ENCODE measurements at places on chromosomes 6 and 20.

- DNase-seq = peak; percentile 95
Observed at GRCh38 chr20:23606652-23607049, 934 bp upstream of the CST9 start.

DNA sequence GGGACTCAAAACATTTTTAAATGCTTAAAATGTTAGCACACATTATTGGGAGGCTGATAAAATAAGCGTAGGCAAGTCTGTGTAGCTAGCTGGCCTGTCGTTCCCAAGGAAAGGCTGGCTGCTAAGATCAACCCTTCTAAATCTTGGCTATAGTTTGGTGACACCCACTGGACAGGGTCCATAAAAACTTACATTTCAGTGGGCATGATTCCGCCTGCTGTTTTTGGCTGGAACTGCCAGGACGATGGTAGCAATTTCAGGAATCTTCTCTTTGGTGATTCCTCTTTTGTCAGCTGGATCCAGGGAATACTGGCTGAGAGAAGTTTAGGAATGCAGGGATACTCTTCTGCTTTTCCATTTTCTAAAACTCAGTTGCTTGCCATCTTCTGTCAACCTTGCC, 162.2 kb downstream of the NKAIN2 start:
- DNase-seq = peak; percentile 9

GRCh38 chr6:6891949-6892461, 215.8 kb upstream of the RREB1 start:
- no peak for DNase-seq

DNA sequence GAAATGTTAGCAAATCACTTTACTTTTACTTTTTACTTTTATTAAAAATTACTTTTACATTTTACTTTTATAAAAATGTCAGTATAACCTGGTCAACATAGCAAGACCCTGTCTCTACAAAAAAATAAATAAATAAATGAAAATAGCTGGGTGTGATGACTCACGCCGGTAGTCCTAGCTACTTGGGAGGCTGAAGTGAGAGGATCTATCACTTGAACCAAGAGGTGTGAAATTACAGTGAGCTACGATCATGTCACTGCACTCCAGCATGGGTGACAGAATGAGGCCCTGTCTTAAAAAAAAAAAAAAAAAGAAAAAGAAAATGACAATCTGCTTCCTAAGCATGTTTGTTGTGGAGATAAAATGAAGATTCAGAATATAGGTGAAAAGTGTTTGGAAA, 31.0 kb upstream of the FBXO30 start:
- no peak for DNase-seq

GRCh38 chr6:11718463-11718862, 60.1 kb downstream of the ADTRP start:
- no peak for DNase-seq

DNA sequence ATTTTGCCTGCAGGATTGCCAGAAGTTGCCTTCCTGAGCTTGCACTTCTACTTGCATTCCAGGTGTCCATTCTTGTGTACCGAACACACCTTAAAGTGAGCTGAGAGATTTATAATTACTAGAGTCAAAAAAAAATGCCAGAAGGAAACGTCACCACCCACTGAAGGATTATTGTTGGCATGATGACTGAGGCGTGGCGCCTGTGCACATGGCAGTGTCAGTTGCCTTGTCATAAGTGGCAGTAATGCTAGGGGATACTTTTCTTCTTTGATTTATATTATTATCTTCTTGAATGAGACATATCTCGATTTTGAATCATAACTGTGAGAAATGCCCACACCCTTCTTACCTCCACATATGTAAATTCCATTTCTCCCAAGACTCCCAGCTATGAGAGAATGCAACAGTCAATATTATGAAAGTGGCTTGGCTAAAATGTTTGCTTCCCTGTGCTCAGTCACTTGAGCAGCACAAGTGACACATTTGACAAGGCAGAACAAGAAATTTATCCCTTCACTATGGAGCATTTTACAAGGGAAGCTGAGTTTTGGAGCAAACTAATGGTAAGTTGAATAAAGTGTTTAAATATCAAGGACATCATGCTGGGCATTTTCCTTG, 149.5 kb upstream of the SASH1 start:
- no peak for DNase-seq

GRCh38 chr6:126056355-126057004, 70.1 kb downstream of the TRMT11 start:
- no peak for DNase-seq

GRCh38 chr6:45709781-45710220, 305.9 kb downstream of the CLIC5 start:
- peak; percentile 57 for DNase-seq

- DNase-seq = no peak
Observed at GRCh38 chr6:109450801-109451200, 4.8 kb downstream of the MICAL1 start.

GRCh38 chr20:2320813-2321658, 25.2 kb downstream of the TGM3 start:
- no peak for DNase-seq

DNA sequence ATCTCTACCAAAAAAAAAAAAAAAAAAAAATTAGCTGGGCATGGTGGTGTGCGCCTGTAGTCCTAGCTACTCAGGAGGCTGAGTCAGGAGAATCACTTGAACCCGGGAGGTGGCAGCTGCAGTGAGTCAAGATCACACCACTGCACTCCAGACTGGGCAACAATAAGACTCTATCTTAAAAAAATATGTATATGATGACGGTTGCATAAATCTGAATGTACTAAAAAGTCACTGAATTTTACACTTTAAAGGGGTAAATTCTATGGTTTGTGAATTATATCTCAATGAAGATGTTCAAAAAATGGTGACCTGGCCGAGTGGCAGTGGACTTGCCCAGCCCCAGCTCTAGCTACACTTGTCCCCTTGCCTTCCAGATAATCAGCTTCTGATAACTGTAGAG, 10.4 kb upstream of the ABCC10 start:
- no peak for DNase-seq

DNA sequence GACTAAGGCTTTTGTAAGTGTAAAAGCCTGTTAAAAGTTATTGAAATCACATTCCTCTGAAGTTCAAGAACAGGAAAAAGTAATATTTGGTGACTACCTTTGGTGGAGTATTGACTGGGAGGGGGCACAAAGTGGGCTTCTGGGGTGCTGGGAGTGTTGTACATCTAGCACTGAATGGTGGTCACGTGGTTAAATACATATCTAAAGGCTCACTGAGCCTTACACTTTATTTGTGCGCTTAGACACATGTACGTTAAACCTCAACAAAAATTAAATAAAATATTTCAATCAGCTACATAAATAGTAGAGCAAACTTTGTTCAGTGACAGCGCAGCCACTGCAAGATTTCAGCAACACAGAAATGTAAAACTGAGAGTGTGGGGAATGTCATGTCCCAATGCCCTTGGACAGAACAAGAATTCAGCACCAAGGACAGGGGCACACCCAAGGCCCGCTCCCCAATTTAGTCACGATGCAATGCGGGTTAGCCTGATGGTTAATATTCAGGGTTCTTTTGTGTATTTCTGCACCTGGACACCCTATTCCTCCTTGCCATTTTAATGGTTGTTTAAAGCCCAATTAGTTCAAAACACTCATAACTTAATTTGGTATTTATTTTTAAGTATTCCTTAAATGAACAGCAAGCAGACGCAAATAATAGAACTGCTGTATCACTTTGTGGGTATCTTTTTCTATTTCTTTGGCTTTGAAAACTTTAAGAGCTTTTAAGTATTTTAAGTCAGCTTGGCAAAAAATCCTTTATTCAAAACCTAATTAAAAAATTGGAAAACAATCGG, 37.4 kb downstream of the ANGPT4 start:
- no peak for DNase-seq
